Astrocyte of the cerebellum (primary cell): ENCODE measurements at places on chromosomes 11 and 22.
A peak's percentile ranks its signal among the peaks of the same experiment; 100 is the strongest.

GRCh38 chr11:102046841-102047240, 396 bp upstream of the CFAP300 start:
- DNase-seq, result no peak

DNA sequence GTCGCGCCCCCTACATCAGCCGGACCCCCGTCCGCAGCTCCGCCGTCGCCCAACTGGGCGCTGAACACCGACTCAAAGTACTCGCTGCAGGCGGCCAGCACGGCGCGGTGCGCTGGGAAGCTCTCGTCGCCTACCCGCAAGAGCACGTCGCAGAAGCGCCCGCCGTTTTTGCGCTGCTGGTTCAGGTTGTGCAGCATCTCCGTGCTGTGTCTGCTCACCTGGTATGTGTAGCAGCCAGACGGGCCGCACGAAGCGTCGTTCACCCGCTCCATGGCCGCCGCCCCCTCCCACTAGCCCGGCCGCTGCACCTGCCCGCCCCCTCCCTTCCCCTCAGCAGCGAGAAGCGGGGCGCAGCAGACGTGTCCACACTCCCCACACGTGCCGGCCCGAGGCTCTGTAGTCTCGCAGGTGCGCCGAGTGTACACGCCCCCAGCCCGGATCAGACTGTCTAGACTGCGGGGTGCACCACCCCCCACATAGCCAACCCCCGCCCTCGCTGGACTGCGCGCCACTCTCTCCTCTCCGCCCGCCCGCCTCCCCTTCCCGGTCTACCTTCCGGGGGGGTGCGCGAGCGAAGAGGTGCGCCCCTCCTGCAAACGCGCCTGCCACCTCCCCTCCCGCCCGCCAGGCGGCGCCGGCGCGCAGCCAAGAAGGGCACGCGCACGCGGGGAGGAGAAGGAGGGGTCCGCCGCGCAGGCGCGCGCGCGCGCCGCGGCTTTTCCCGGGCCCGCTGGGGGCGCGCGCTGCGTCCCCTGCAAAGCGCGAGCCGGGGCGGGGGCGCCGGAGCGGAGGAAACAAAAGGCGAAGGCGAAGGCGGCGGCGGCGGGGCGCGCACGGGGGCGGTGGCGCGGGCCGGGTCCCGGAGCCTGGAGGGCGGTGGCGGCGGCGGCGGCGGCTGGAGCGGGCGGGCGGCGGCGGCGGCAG, 553 bp downstream of the PATZ1 start:
- DNase-seq, result peak; percentile 68

DNA sequence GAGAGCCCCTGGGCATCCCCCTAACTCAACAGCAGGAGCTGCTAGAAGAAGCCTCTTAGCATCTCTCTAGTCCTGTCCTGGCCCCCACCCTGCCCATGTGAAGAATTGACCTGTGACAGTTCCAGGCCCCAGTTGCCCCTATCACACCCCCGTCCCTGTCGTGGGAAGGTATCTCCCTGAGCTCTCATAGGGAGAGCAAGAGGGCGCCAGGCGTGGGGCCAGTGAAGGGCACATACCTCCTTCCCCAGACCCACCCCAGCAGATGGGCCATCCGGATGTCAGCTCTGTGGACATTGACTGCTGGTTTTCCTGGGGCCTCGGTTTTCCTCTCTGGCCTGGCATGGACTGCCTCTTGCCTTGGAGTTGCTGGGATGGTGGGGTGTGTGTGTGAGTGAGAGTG, 29.5 kb downstream of the CD82 start:
- no peak for DNase-seq

- no peak for DNase-seq
These were observed 163.0 kb downstream of the SPON1 start for GRCh38 chr11:14125529-14125928.

DNA sequence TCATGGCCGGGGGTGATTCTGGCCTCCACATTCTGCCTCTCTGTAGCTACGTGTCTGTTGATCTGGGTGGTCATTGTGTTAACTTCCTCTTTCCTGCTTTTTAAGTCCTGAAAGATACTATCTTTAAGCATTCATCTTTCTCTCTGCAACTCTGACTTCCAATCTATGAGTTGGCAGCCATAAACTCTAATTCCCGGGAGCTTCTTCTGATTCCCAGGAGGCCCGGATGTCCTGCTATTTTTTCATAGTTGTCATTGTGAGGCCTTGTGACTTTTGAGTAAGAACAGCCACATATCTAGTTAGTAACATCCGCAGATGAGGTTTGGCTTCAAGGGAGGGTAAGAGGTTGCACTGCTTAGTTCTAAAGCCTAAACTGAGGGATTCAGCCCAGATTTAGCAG, 107.8 kb downstream of the SYN3 start:
- no peak for DNase-seq

DNA sequence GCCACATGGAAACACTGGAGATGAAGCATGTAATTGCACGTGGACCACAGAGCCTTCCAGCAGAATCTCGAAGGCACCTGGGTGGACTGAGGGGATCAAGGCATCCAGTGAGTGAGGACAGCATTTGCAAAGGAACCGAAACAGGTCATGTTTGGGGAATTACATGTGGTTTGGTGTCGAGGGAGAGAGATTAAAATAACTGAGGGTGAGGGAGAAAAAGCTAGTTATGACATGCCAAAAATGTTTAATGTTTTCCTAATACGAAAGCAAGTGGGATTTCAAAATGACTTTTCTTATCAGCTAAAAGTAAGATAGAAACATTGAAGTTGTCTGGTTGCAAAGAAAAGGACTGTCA, 157.1 kb downstream of the BLID start:
- no peak for DNase-seq

DNA sequence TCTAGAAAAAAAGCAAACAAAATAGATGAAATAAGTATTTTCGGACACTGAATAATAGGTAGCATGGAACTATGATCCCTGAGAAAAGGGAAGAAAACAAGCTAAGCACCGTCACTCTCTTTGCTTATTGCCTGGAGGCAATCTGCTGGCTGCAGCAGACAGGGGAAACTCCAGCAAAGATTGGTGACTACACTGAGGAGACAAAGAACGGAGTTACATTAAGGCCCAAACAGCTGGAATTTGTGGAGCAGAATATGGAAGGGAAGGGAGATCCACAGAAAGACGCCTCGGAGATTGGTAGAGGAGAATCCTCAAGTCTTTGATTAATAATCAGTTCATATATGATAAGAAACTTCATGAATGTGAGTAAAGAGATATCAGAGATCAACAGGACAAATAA, 150.2 kb downstream of the TYR start:
- no peak for DNase-seq

DNA sequence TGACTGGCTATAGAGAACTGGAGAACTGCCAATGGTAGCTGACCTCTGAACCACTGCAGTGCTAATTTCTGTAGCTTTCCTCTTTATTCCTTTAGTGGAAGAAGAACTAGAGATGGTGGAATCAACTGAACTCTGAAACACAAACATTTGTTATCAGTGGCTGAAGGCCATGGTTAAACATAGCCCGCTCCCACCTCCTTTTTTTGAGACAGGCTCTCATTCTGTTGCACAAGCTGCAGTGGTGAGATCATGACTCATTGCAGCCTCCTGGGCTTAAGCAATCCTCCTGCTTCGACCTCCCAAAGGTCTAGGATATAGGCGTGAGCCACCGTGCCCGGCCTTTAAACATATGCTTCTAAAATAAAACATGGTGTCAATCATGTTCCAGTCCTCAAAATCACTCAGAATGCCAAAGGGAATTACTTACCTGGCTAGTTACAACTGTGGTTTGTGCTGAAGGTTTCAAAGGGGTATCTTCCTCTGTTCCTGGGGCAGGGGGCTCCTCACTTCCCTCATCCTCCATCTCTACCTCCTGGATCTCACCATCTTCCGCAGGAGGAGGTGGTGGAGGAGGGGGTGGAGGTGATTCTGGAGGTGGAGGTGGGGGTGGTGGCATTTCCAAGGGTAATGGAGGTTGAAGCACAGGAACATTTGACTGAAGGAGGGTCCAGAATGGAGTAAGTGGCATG, 9.0 kb upstream of the AGBL2 start:
- peak; percentile 3 for DNase-seq

DNA sequence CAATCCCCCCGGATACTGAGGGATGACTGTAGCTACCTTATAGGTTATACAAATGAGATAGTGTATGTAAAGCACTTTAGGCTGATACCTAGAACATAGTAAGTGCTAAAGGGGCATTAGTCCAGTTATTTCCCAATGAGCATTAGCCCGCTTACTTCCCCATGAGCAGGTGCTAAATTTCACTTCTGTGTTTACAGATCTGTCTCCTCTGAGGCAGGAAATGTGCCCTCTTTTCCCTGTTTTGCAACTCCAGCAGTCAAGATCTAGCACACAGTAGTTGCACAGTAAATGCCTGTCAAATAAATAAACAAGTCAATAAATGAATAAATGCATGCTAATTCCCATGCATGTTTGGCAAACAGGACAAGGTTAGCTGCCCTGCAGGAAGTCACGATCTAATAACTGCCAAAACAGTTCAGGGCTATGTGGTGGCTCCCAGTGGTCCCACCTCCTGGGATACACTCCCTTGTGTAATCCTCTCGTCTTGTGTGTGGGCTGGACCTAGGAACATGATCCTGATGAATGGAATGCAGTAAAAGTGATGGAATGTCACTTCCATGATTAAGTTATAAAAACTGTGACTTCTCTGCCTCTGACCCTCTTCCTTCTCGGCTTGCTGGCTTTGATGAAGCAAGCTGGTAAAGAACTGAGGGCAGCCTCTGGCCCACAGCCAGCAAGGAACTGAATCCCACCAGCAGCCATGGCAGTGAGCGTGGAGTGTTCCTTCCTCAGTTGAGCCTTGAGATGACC, 459.0 kb downstream of the SOX6 start:
- no peak for DNase-seq

DNA sequence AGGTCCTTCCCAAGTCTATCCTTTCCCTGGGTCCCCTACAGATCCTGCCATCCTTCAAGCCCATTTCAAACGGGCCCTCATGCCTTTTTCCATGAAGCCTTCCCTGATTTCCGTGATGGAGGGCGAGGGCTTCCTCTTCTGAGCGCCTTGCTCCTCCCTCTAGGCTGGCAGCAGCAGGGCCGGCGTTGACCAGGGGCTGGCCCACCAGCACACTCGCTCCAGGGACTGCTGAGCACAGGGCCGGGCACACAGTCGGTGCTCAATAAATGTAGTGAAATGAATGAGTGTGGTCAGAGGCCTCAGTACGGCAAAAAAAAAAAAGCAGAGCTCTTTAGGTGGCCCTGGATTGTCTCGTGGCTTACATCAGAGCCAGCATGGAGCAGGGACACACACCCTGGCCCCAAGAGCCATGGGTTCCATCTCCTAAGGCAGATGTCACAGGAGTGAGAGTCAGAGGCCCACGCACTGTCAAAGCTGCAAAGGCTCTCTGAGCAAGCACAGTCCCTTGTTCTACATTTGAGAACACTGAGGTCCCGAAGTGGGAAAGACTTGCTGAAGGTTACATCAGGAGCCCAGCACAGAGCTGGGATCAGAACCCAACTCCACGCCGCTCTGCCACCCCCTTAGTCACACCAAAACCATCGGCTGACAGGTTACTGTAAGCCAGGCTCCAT, 3.1 kb downstream of the IL2RB start:
- DNase-seq, result no peak

DNA sequence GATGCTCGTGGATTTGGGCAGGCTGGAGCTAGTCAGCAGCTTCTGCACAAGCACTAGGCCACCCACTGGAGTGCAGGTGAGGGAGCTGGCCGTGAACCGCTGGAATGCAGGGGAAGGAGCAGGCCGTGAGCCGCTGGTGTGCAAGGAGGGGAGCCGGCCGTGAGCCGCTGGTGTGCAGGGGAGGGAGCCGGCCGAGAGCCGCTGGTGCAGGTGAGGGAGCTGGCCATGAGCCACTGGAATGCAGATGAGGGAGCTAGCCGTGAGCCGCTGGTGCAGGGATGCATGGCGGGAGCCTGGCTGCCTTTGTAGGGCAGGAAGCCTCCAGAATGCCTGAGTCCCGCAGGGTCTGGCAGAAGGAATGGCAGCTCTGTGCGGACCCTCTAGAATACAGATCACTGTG, 4220.0 kb upstream of the OR11H1 start:
- DNase-seq, result no peak

- DNase-seq, result no peak
These were observed 173.9 kb downstream of the DDX10 start for GRCh38 chr11:108838792-108839105.

DNA sequence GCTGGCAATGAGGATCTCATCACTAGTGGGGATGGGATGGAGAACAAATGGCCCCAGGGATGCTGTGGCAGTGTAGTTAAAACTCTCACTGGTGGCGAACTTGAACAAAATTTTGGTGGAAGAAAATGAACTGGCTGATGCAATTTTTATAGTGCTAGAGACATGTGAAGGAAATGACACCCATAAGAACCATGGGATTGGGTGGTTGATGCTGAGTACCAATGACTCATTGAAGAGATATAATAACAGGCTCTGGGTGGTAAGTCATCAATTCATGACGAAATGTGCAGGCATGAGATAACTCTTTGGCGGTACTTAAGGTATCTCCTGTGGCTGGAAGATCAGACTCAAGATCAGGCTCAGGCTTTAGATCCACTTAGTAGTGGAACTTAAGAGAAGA, 172.9 kb upstream of the DDI1 start:
- no peak for DNase-seq

- no peak for DNase-seq
These were observed 59.0 kb downstream of the C22orf31 start for GRCh38 chr22:29002603-29003002.

DNA sequence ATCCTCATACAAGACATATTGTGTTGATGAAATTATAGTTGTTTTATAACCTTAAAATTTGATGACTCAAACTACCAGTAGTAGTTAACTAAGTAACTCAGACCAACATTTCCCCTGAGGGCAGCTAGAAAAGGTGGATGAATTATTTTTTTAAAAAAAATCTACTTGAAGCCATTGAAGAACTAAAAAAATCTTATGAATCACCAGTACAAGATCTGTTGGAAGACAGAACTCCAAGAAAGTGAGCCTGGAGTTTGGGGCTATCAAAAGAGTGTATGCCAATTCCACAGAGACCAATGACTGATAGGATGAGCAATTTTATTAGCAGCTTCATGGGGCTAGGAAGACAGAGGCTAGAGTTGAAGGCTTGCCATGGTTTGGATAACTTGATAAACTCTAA, 72.4 kb downstream of the CYP2R1 start:
- DNase-seq, result no peak

GRCh38 chr11:57650739-57651090, 1.0 kb upstream of the YPEL4 start:
- no peak for DNase-seq

DNA sequence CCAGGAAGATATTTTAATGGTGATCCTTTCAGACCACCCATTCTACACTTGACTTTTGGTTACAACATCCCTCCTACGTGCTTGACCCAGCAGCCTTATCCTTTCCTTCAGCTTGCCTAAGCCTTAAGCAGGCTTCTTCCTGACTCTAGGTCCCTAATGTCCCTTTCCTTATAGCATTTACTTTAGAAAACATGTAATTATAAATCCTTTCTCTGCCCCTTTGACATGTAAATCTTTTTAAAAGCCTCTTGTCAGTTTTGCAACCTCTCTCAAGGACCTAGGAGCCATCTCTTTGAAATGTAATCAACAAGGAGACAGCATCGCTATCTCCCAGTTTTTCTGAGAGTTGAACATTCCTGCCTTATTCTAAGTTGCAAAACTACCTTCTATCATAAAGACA, 1255.2 kb downstream of the LRRC4C start:
- no peak for DNase-seq
